ENCODE measurements at places on chromosomes 5 and 9. TPM values are rescaled to one million over a fixed set of nuclear protein-coding genes. Genes with fewer than 3 reads are reported as not detected.

DNA sequence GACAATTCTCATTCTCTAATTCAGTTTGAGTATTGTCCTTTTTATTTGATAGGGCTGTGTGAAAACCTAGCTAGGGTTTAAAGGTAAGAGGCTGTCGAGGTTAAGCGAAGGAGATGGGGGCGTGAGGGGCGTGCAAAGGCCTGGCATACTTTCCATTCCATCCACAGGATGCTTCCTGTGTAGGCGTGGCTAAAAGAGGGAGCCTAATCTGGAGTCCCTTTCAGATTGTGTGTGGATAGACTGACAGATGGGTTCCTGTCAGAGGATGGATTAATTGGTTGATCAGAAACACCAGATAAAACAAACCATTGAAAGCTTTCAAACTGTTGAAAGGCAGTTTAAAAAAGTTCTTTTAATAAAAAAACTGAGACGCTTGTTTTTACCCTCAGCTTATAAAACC is 1.1 kb upstream of the ELL2 start:
- no peak for DNase-seq

GRCh38 chr5:36854402-36855140 is 22.0 kb upstream of the NIPBL start:
- DNase-seq: no peak

DNA sequence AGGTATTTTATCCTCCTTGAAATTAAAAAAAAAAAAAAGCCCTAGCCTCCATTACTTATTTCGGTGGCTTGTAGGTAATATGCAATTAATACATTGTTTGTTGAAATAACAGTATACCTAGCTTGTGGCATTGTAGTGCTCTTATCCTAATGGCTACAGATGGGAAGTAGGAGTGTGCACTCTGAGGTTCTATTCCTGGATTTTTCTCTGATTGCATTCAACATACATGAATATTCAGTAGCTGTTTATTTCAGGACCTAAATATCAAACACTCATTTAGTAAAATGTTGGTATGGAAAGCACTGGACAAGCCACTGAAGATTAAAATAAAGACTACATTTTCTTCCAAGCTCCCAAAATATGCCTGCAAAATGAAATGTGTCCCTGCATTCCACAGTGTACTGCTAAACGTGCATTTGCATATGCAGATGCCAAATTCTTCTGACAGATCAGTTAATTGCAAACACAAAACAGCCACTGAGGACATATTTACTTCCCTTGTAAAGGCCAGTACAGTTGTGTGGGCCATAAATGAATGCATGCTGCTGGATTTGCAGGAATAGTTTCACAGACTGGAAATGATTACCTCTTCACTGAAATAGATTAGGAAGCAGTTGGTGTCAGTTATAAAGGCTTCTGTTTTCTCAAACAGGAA is 826.1 kb downstream of the PRELID2 start:
- DNase-seq: no peak

GRCh38 chr9:68619636-68620035 is 79.0 kb upstream of the TMEM252 start:
- DNase-seq: peak; percentile 1

DNA sequence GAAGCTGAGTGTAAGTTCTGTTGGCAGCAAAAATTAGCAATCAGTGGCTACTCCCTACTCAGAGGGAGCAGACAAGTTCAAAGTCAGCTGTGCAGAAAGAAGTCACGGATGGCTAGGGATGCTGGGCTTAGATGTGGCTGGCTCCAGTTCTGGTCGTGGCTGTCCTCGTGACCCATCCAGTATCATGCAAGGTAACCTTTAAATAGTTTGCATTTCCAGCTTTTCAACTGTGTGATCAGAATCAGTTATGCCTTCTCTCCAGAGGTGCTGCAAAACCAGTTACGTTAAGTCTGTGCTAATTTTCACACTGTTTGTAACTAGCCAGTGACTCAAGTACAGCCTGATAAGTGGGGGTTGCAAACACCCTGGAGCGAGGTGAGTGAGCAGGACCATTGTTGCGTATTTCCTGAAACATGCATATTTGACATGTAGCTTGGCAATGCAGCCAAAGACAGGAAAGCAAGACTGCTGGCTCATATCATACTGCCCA is 302.4 kb downstream of the ATPSCKMT start:
- no peak for DNase-seq

DNA sequence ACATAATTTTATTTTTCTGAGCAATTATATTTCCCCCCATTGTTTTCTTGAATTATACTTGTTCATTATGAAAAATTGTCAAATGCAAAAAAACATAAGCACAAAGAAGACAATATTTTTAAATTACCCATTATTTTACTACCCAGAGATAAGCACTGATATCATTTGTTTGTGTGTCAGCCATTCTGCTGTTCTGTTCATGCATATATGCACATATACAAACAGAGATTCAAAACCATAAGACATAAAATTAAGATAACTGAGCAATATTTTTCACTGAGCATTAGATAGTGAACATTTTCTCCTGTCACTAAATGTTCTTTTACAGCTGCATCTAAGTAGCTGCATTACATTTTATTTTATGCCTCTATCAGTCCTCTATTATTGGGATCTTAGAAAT is 35.6 kb downstream of the PAM start:
- DNase-seq: no peak

DNA sequence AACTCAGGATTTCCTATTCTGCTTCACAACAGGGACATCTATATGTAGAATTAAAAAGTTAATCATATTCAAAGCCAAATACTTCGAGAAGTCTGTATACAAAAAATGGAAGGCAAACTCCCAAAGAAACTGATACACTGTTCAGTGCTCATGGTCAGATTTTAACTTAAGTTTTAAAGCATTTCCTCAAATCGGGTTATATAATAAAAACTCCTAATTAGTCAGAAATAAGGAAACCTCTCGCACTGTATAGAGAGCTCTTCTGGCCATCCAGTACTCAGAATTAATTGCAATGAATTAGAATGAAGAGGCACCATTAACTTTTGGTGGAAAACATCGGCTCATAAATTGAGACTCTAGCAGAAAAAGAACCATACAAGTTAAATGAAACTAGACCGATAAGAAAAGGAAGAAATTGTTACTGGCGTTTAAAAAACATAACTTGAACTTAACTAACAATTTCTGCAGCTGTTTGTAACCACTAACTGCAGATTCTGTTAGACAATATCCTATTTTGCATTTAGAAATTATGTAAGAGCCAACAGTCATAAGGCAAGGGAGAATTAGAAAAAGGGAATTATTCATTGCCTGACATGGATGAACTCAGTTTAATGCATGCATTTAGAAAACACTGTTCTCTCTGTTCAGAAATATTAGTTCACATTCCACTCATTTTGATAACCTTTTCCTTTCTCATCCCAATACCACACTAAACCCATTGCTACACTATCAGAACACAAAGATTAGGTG is 96.6 kb downstream of the FNBP1 start:
- no peak for DNase-seq

DNA sequence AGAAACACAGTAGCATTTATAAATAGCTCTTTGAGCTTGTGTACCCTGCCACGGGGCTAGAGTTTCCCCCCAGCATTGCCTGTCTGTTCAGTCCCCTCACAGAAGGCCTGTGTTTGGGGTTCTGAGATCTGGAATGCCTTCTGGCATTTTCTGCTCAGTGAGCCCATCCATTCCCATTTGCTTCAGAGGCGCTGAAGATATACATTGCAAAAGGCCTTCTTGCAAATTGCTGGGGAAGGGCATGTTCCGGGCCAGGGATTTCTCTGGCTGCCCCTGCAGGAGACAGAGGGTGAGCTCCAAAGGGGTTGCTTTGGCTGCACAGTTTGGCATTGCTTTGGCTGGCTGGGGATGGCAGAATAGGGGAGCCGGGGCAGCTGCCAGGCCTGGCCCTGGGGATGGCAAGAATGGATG is 308.4 kb downstream of the MSX2 start:
- DNase-seq: no peak

DNA sequence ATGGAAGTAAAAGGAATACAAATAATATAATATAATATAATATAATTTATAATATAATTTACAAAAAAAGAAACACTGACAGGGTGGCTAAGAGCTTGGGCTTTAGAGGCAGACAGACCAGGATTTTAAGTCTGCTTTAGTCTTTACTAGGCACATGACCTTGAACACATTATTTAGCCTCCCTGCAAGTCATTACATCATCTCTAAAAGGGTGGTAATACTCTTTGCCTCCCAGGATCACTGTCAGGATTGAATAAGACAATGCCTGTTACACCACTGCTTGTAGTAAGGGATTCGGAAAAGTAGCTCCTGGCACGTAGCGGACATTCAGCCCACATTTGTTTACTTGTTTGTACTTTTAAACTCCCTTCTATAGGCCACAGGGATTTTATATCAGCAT is 199.8 kb downstream of the GRIA1 start:
- no peak for DNase-seq

DNA sequence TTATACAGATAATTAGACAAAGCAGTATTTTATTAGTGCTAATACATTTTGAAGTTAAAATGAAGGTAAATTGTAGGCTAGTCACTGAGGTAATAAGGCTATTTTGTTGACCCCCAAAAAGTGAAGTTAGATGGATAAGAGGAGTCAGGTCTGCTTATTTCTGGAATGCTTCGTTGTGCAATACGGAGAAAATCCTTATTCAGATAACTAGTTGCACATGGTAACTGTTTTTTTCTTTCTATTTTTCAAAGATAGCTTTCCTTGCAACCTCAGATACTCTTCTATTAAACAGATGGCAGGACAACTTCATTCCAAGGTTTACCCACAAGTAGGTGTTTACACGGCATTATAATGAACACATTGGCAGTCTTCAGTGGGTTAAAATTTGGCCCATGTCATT is 101.1 kb downstream of the TMEM174 start:
- DNase-seq: no peak

B4GALT1 gene
- total RNA-seq: 52.5 TPM

CCDC187 gene
- 0.05 TPM for total RNA-seq
